T-cell (primary cell): ENCODE measurements at places on chromosomes 6 and 20. TPM values are rescaled to one million over a fixed set of nuclear protein-coding genes. Genes with fewer than 3 reads are reported as not detected.

The PREX1 gene
- 144 TPM for total RNA-seq

The SLC17A1 gene
- total RNA-seq = not detected

The BPIFB4 gene
- not detected for total RNA-seq

The NRN1 gene
- total RNA-seq = not detected

The ZNF184 gene
- total RNA-seq = 11.2 TPM
